Kidney capillary endothelial cell (primary cell): ENCODE measurements at places on chromosomes 3 and 15.

GRCh38 chr3:11457135-11457534 lies 184.9 kb downstream of the ATG7 start:
- DNase-seq = no peak

- peak; percentile 17 for DNase-seq
These were observed 10.6 kb downstream of the MAPKAPK3 start for GRCh38 chr3:50627407-50628051.

- no peak for DNase-seq
These were observed 14.4 kb downstream of the NGLY1 start for GRCh38 chr3:25768851-25769250.

- DNase-seq = no peak
These were observed 263.0 kb downstream of the ULK4 start for GRCh38 chr3:41698898-41699297.

- no peak for DNase-seq
These were observed 33.5 kb downstream of the MLH1 start for GRCh38 chr3:37026851-37027250.

DNA sequence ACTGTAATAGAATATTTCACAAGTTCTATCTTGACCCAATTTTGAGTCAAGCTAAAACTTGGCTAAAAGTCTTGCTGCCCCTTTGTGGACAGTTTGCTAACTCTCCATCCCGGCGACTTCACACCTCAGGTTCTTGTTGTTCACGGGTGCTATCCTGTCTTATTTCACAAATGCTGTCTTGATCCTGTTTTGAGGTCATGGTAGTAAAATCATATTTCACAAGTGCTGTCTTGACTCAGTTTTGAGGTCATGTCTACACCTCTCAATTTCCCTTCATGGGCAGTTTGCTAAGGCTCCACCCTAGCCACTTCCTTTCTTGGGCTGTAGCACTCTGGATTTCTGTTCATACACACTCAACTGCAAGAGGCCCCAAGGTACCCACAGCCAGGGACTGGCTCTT lies 45.0 kb upstream of the GK5 start:
- DNase-seq = no peak

- peak; percentile 70 for DNase-seq
These were observed 6.4 kb downstream of the STRA6 start for GRCh38 chr15:74196175-74196574.

DNA sequence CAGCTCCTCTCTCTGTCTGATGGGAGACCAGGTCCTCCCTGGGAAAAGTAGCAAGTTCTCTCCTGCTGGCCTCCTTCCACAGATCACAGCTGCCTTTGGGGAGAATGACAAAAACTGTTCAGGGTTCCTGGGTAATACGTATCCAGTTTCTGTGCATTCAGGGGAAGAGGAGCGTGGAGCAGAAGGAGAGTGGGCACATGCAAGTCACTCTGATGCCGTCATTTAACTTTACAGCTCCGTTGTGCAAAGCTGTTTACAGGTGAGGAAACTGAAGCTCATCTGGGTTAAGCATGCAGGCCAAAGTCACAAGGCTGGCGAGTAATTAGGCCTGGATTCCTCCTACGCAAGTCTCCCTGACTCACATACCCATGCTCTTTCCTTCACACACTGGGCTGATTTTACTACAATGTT lies 7.5 kb upstream of the TM4SF1 start:
- no peak for DNase-seq

DNA sequence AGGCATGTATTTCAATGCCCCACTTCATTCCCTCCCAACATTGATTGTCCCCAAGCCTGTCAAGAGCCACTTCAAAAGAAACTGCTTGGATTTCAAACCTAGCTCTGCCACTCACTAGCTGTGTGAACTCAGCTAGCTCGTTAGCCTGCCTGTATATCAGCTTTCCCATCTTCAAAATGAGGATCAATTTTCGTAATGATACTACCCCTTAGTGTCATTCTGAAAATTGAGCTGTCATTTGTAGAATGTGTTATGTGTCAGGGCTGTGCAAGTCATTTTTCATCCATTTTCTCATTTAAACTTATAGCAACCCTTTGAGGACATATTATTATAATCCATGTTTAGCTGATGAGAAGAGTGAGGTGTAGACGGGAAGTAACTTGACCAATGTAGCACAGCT lies 88.6 kb downstream of the TRIM42 start:
- DNase-seq = no peak

- peak; percentile 27 for DNase-seq
These were observed 72.3 kb downstream of the CORO2B start for GRCh38 chr15:68650901-68651709.

DNA sequence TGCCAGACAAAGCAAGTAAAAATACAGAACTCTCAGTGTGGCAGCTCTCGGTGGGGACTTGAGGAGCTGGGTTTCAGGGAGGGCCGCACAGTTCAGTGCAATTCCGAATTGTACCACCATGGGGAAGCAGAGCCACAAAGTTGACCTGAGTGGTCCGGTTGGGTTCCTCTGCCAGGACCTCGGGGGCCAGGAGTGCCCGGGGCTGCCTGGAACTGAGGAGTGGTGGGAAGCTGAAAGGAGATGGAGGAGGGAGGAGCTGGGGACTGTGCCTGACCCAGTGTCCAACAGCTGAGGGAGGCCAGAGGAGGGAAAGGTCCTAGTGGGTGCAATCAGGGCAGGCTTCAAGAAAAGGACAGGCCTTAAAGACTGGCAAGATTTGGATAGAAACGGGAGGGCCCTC lies 32.2 kb upstream of the TRH start:
- DNase-seq = peak; percentile 64

DNA sequence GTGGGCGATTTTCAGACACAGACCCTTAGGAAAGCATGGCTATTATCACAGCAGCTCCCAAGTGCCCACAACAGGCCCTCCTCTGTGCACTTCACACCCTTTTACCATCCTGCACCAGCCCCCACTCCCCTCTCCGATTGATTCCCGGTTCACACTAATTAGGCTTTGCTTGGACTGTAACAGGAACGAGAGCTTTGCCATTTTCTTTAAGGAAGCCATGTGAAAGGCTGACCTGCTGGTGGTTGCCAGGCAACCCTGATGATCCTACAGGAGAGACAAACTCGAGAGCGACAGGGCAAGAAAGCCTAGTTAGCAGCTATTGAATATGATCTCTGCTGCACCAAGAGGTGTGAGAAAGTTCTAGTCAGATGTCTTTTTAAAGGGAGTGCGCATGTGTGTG lies 28.2 kb upstream of the DET1 start:
- no peak for DNase-seq

DNA sequence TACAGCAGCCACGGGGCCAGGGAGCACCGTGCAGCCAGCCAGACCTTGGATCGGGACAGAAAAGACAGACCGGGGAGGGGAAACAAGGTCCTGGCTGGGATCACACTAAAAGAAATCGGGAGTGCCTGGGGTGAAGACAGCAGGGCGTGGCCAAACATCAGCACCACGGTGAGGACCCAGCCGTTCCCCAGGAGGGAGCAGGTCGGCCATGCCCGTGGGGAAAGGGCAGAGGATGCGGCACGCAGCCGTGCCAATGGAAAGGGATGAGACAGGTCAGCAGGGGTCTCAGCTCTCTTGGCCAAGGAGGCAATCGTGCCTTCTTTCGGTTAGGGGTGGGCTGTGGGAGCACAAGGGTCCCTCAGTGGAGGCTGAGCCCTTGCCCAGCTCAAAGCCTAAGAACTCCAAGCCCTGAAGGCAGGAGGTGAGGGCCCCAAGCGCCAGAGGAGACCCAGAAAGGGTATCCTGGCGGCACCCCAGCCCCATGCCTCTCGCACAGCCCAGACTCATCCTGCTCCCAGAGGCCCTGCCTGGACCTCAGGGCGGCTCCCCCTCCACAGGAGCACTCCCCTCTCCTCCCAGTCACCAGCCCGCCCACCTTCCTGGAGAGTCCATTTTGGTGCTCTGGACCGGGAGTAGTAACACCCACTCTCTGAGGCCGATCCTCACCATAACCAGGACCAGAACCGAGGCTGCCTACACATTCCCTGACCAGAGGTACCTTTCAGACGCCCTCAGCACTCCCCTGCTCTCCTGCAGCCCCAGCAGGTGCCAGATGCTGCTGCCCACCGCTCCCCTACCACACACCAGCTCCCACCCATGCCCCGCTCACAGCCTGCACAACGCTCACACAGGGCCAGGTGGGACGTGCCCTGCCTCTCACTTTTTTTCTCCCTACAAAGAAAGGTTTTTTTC lies 23.2 kb upstream of the OCA2 start:
- DNase-seq = no peak
